Activated CD8-positive, alpha-beta memory T cell treated with anti-CD3 and anti-CD28 coated beads for 48 hours (primary cell): ENCODE measurements at places on chromosomes 5 and 9.

DNA sequence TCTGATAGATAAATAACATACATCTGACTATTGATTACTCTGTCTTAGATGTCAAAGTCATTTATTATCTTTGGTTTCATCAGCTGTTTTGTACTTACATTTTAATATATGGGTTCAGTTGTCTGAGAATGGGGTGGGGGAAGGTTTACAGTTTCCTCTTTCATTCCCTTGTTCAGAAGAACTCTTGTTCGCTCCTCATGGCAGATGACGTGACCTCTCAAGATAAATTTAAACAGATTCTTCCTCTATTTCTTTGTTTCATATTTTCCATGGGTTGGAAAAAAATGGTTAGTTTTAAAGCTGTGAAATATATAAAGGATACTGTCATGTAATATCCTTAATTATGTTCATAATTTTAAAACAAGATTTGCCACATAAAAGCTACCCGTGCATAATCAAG, 61.4 kb downstream of the TSSK1B start:
- no peak for DNase-seq

DNA sequence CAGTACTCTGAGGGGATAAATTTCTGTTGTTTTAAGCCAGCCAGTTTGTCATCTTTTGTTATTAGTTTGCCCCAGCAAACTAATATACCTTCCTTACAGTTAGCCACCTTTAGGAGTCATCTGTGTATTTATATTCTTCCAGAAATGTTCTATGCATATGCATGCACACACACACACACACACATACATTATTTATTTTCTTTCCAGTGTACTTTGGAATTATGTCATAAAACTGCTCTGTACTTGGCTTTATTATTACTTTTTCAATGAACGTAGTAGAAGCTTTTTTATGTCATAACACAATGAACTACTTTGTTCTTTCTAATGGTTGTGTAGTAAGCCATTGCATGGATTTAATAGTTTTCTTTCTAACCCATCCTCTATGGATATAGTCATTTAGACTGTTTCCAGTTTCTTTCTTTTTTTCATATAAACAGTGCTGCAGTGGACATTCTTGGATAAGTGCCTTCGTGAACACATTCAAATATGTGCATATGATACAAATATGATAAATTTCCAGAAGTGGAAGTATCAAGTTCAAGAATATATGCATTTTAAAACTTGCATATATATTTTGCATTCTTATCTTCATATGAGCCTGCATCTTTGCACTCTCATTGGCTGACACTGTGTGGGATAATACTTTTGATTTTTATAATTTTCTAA, 26.6 kb upstream of the DAB2 start:
- DNase-seq: no peak

DNA sequence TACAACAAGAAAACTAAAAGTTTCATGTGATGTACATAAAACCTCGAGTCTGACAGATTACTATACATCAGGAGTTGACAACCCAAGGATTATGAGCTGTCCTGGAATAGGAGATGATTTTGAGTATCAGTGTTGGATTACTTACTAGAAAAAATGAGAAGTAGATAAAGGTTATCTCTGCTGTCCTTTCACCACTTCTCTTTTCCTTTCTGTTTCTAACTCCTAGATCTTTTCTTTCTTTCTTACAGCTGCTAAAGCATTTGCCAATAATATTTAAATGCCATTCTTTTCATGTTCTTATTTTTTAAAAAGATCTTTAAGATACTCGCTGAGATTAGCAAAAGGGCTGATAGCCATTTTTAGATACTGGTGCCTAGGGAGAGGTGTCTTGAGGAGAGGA, 14.8 kb downstream of the RBM27 start:
- no peak for DNase-seq

- no peak for DNase-seq
Measured at GRCh38 chr5:67286006-67286405, 89.4 kb upstream of the CD180 start.

DNA sequence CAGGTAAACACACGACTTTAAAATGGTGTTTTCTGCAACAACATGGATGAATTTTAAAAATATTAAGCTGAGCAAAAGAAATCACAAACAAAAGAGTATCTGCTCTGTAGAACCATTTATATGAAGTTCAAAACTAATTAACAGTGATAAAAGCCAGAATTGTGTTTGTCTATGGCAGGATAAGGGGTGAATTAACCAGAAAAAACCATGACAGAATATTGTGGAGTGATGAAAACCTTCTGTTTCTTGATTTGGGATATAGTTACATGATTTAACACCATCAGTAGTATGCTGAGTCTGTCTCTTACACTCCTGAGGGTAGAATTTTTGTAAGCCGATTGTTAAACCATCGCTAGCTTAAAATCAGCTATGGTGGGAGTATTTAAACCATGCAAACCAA, 101.7 kb upstream of the ZNF366 start:
- no peak for DNase-seq

GRCh38 chr9:127241354-127241753, 23.2 kb upstream of the GARNL3 start:
- no peak for DNase-seq

DNA sequence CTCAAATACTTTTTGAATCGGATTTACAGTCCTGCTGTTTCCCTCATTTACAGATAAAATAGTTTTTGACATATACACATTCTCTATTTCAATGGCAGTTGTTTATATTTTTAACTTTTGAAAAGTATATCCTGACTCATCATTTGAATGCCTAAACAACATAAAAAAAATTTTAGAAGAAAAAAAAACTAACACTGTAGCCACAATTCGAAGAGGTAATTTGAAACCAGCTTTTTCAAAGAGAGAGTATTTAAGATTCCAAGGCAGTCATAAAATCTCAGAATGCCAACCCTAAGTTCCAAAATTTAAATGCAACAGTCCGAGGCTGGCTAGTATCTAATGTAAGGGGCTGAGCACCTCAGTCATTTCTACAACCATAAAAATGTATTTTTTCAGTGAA, 626.8 kb downstream of the DNAH5 start:
- DNase-seq: no peak

- no peak for DNase-seq
Measured at GRCh38 chr9:31808766-31809165, 575.7 kb upstream of the ACO1 start.

- no peak for DNase-seq
Measured at GRCh38 chr5:137147346-137147745, 351.8 kb downstream of the SPOCK1 start.

DNA sequence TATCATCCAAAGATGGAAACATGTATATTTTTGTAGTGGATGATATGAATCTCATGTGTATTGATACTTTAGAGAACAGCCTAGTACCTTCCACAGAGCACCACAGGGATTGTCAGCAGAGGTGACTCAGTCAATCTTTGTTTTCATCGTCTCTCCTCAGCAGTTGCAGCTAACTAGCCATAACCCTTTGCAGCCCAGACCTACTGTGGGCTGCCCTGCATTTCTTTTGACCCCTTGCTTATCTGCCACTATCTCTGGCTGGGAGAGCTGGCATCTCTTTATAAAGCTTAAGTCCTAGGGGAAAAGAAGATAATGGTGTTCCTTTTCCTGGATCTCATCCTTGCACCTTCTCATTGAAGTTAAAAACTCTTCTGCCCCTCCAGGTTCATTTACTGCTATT, 28.7 kb downstream of the HMGCR start:
- no peak for DNase-seq

DNA sequence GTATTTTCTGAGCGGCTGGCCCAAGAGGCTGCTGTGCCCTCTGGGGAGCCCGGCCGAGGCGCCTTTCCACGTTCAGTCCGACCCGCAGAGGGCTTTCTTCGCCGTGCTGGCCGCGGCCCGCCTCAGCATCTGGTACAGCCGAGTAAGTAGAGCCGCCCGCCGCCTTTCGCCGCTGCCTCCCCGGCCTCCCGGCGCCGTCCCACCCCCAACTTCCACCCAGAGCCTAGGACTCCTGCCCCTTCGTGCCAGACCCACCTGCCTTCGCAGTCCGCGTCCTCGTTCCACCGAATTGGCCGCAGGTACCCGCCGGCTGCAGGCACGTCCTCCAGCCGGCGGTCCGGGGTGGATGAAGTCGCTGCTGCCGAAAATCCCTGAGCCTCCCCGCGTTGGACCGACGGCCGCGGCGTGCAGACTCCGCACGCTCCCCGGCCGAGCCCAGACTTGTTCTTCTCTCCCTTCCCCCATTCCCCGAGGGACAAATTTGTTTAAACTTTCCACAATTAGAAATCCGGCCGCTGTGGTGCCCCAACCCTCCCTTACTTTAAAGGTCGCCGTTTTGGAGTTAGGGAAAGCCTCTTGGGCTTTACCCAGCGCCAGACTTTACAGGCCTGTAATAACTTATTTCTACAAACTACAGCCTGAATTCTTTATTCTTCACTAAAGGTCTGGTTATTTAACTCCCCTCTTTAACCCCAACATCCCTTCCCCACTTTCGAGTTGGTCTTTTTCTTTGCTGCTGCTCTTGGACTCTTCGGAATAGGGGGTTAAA, 589 bp downstream of the RIC1 start:
- DNase-seq: no peak

GRCh38 chr9:64128572-64128971, 1156.4 kb downstream of the FOXD4L5 start:
- DNase-seq: no peak

GRCh38 chr5:2006971-2007291, 124.2 kb upstream of the IRX4 start:
- DNase-seq: no peak

- no peak for DNase-seq
Measured at GRCh38 chr9:82558855-82559630, 503.9 kb downstream of the RASEF start.

DNA sequence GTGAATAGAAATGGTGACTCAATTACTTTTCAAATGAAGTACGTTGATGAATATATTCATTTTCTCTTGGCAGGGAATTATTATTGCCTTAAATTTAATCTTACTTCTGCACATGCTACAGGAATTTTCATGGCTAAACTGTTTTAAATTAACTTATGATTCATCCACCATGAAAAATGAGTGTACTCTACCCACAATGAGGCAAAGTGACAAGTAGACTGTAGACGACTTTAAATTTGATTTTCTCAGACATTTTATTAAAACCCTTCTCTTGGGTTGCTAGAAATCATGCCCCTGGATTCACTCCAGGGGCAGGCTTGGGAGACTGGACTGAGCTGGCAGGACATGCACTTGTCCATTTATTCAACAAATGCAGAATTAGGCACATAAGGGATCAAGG, 23.5 kb upstream of the ERAP2 start:
- no peak for DNase-seq

GRCh38 chr5:176816043-176816745, 5.8 kb downstream of the UNC5A start:
- DNase-seq: no peak

DNA sequence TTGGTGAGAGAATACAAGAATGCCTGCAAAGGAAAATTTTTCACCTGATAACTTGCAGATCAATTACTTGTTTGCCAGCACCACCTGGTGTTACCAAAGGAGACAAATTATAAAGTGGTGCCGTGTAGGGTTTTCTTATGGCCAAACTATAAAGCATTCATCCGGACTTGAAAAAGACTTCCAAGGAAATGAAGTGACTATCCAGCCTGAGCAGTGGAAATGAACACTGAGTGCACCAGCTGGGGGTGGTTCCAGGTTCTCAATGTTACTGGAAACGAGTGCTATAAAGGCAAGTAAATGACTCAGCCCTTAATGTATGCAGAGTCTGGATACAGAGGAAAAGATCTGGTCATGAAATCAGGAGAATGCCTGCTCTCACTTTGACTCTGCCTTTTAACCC, 113.1 kb downstream of the DNAH5 start:
- DNase-seq: no peak

GRCh38 chr9:137225699-137226331, 841 bp downstream of the CYSRT1 start:
- no peak for DNase-seq

DNA sequence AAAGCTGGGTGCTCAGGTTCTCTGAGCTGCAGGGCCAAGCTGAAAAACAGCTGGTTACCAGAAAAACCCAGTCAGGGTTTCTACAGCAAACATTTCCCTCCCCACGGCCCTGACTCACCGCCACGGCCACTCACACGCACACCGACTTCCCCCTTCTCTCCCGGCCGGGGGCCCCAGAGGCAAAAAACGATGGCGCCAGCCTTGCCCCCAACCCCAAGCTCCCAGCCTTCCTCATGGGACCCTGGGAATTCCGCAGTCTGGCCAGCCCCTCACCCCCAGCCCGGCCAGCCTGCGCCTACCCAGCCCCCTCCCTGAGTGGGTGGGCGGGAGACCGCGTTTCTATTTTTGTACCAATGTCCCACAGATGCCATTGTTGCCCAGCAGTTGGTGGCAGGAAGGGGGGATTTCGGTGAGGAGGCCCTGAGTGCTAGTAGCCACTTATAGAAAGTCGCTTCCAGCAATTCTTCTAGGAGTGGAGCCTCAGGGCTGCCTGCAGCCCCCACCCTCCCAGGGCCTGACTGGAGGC, 18.4 kb downstream of the ENG start:
- DNase-seq: no peak
